ELR (cell line): ENCODE measurements at places on chromosomes 3 and 15.
A peak's percentile ranks its signal among the peaks of the same experiment; 100 is the strongest.

- DNase-seq: no peak
Observed at GRCh38 chr3:106212665-106213222, 343.9 kb upstream of the CBLB start.

DNA sequence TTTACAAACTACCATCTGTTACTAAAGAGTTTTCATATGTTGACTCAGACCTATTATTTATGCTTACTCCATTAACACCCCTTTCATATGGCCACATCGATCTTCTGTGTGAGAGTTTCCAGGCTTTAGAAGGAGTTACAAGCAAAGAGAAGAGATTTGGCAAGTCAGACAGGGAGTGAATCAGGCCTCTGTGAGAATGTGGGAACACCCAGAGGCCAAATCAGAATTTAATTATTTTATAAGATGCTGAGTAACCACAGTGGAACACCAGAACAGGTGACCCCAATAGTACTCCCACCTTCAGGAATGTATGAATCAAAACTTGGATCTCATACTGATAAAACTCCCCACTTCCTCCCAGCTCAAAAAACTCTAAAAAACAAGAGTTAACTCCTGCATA is 42.0 kb downstream of the IFT57 start:
- DNase-seq: peak; percentile 88

DNA sequence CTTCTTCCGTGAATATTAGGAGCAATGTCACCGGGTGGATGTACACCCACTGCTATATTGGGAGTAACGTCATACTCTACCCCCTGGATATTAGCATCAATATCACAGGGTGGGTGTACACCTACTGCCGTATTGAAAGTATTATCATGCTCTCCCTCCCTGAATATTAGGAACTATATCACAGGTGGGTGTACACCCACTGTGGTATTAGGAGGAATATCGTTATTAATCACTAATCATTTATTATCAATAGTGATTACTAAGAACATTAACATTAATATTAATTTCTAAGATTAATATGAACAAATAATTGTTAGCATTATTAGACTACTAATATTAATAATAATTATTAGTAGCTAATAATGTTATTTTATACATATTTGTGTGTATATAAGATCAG is 21.4 kb upstream of the BMF start:
- no peak for DNase-seq

GRCh38 chr3:61420136-61420759 is 141.1 kb upstream of the PTPRG start:
- DNase-seq: no peak

DNA sequence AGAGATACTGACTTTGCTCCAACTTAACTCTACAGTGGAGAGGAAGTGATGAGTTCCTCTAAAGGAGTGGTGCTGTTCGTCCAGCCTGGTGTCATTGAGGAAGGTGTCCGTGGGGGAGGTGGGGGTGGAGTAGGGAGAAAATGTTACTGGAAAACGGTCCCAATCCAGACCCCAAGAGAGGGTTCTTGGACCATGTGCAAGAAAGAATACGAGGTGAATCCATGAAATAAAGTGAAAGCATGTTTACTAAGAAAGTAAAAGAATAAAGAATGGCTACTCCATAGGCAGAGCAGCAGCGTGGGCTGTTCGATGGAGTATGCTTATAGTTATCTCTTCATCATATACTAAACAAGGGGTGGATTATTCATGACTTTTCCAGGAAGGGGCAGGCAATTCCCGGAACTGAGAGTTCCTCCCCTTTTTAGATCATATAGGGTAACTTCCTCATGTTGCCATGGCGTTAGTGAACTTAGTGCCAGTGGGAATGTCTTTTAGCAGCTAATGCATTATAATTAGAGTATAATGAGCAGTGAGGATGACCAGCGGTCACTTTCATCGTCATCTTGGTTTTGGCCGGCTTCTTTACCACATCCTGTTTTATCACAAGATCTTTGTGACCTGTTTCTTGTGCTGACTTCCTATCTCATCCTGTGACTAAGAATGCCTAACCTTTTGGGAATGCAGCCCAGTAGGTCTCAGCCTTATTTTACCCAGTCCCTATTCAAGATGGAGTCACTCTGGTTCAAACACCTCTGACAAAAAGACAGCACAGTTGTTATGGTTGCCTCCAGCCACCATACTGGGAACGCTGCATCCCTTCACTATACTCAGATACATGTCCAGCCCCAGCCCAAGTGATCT is 38.6 kb downstream of the CLEC3B start:
- DNase-seq: peak; percentile 97

DNA sequence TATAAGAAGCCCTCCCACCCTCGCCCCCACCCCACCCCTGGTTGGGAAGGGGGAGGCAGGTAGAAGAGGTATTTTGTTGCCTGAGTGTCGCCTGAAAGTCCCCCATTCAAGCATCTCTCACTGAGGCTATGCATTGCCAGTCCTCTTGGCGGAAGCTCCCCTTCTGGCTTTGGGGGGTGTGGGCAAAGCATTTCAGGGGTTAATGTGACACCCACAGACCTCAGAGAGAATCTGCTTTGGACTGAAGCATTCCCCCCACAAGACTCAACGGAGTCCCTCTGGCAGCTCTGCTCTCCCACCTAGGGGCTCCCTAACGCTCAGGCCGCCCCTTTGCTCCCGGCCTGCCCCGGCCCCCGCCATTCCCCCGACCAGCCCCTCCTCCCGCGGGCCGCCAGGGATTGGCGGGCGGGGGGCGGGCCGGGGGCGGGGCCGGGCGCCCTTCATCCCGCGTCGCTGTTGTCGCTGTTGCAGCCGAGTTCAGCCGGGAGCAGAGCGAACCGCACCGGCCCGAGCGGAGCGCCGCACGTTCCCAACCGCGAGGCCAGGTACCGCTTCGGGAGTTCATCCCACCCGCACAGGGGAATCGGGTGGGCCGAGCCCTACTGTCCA is at the start of gene SLC38A3:
Gene SLC38A3 (plus strand): TSS at position 468 of the 609 bp plus-strand sequence. CDS start 8,929 bp downstream, outside the sequence.
- DNase-seq: no peak

DNA sequence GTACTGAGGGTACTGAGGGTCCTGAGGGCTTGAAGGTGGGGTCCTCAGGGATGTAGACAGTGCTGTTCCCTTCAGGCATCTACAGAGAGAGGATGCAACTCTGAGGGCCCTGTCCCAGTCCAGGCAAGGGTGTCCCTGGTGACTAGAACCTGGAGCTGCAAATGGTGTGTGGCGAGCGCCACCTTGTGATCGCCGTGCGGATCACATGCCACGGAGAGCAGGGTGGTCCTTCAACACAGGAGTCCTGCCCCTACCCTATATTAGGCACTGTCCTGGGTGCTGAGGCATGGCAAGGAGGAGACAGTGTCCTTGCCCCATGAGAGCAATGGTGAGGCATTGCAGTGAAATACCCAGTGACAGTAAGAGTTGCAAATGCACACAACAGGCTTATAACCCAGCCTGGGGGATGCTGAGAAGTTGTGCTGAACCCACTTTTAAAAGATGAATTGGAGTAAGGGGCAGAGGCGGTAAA is 23.6 kb downstream of the RHCG start:
- DNase-seq: peak; percentile 59

DNA sequence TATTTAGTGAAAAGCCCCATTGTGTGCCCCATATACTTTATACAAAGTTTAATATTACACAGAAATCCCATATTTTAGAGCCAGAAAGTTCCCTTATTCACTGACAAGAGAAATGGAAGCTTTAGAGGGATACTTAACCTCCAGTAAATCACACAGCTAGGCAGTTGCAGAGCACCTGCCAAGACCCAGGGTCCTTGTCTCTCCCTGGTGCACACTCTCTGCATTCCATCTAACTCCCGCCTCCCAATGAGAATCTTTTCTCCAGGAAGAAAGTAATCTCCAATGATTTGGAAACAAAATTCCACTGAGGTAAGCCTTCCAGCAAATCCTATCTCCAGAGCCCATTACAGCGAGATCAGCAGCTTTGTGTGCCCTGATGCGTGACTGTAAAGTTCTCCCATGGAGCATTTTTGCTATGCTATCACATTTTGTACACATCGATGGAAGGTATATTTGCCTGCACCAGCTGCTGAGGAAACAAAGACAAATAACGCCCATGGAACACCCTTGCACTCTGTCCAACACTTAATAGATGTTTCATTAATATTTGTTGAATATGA is 41.4 kb downstream of the ULK4 start:
- no peak for DNase-seq

DNA sequence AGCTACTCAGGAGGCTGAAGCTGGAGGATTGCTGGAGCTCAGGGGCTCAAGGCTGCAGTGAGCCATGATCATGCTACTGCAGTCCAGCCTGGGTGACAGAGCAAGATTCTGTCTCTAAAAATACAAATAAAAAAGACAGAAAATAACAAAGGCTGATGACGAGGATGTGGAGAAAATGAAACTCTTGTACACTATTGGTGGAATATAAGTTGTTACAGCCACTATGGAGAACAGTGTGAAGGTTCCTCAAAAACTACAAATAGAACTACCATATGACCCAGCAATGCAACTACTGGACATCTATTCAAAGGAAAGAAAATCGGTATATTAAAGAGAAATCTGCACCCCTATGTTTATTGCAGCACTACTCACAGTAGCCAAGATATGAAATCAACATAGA is 526.7 kb upstream of the NAALADL2 start:
- no peak for DNase-seq

DNA sequence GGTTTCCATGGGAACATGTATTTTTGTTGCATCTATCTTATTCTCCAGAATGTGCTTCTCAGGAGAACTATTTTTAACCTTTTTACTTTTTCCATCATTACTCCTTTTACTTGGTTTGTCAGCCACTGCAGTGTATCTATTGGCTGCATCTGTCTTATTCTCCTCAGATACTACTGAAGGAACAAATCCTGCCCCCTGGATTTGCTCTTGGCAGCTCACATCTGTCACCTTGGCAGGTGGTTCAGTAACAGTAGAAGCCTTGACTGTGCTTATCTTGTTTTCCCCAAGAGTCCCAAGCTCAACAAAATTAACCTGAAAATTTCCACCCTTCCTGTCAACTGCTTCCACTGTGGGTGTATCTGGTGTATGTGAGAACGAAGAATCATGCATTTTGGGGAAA is 106.0 kb downstream of the MAP4 start:
- DNase-seq: no peak

DNA sequence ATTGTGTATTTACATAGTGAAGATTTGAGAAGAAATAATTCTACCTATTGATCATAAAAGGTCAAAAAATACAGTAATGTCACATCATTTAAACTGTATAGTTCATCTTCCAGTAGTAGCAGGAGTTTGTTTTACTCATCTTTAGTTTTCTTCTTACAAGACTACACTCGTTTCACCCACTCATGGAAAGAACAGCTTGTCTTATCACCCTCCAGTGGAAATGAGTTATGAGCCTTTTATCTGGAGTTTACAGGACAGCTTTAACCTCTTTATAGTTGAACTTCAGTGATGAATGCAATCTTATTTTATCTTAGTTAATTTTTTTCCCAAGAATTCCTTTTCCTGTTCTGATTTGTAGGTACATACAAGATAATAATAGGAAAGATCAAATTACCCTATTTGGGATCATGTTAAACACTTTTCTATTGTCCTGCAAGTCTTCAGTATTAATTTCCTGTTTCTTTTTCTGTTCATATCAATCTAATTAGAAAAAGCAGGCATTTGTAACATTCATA is 36.8 kb downstream of the RBMS3 start:
- DNase-seq: no peak

DNA sequence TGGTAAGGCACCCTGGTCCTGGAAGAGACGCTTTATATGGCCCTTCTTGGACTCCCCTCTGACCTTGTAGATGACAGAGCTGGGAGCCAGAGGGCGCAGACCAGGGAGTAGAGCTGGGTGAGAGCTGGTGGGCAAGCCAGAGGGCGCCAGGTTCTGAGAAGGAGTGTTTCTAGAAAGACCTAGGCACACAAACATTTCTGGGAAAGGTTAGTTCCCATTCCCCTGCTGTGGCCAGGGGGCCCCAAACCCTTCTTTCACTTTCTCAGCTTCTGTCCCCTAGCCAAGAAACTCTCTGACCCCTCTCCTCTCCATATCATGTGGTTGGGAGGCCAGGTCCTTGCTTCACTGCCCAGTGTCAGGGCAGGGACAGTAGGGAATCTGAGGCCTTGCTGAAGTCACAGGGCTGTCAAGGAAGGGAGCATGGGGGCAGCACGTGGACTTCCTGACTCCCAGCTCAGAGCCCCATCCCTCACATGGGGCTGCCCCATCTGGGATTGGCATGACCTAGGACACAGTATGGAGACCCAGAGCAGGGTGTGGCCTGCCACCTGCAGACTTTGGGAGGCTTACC is 3.6 kb downstream of the HEMK1 start:
- no peak for DNase-seq

GRCh38 chr3:4755566-4755965 is 223.7 kb upstream of the BHLHE40 start:
- DNase-seq: no peak

DNA sequence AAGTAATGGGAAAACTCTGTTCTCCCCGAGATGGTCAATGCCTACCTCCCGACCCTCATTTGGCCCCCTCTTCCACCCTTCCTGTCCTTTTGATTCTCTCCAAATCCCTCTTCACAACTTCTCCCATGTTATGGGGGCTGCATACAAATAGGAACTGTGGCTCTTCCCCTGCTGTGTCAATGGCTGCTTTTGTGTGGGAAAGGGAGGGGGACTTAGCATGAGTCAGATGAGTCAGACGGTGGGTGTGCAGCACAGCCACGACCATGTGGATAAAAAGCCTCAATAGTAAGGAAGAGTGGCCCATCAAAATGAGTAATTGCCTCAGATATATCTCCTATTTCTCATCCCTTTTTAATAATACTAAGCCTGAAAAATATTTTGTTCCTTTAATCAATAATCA is 31.9 kb downstream of the SPATA16 start:
- peak; percentile 40 for DNase-seq

- DNase-seq: peak; percentile 48
Observed at GRCh38 chr3:61381745-61382392, 130.6 kb upstream of the FHIT start.

GRCh38 chr3:30596152-30596551 is 10.2 kb upstream of the TGFBR2 start:
- DNase-seq: peak; percentile 79

DNA sequence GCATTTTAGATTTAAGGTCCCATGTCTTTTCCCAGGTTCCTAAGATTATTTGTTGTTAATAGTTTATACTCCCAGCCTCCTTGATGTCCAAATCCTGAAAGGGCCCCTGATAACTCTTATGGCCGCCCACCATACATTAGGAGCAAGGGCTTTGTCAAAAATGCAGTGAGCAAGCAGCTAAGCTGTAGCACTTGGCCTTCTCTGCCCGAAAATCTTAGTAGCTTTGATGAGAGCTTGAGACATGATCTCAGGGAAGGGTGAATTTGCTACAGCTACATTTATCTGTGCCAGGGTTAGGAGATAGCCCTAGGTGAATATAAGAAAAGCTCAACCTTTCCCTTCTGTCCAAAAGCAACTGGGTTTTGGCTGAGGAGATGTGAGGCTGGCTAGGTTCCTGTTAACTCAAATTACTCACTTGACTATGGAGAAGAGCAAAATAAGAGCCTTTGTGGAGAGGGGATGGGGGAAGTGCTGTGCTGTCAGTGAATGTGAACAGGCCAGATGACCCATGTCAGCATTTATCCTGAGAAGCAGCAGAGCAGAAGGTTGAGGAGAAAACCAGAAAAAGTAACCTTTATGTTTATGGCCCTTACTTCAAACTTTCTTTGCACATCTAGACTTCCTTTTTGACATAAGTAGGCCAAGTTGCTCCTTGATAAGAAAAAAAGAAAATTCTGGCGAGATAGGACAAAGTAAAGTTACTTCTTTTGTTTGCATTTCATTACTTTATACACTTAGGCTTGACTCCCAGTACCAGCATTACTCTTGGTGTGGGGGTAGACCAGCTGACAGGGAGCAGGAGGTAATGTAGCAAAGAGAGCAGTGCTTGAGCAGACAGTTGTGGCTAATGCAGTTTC is 21.1 kb downstream of the MAPK6 start:
- DNase-seq: no peak
